ENCODE measurements at places on chromosomes 12 and 14. TPM values are rescaled to one million over a fixed set of nuclear protein-coding genes. Genes with fewer than 3 reads are reported as not detected.

- no peak overlapping the region for H3K27ac ChIP-seq
- H3K4me3 ChIP-seq, result no peak overlapping the region
- peaks cover 15% of the 10 kb centered on the region for H3K4me1 ChIP-seq
- no peaks in the 10 kb centered on the region for H3K27me3 ChIP-seq
- H3K36me3 ChIP-seq, result peaks cover 36% of the 10 kb centered on the region
Observed at GRCh38 chr12:68131867-68132414, 27.6 kb downstream of the IFNG start.

DNA sequence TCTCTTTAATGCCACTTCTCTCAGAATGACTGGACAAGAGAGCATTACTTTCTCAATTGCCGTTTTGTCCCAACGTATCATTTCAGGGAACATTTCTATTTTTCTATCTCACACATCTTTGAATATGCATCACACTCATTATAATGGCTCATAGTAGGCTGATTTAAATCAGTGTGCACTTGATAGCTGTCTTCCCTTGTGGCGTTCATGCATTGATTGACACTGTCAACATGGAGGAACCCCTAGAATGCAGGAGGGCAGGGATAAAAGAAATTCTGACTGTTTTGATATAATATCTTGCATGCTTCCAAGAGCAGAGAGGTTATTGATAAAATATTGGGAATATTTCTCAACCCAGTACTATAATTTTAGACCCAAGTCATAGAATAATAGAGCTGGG, 1528.9 kb upstream of the FLRT2 start:
- peaks cover 7% of the 10 kb centered on the region for H3K4me1 ChIP-seq
- H3K4me3 ChIP-seq, result no peak overlapping the region
- H3K27ac ChIP-seq, result no peak overlapping the region
- no peaks in the 10 kb centered on the region for H3K36me3 ChIP-seq

DNA sequence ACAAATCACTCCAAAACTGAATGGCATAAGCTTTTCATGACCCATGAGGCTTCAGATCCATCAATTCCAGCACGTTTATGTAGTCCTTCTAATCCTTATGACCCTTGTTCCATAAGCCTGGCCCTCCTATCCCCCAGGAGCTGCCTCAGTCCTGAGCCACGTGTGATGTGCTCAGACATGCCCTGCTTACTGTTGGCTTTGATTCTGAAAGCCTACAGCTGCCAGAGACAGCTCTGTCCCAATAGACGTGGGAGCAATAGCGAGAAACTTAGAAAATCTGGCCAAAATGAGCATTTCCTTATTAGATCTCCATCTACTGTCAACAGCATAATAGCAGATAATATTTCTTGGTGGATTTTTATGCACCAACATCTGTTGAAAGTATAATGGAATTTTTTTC, 33.2 kb downstream of the DUSP6 start:
- H3K4me1 ChIP-seq, result peaks cover 23% of the 10 kb centered on the region
- no peaks in the 10 kb centered on the region for H3K36me3 ChIP-seq
- no peak overlapping the region for H3K27ac ChIP-seq
- no peaks in the 10 kb centered on the region for H3K27me3 ChIP-seq

DNA sequence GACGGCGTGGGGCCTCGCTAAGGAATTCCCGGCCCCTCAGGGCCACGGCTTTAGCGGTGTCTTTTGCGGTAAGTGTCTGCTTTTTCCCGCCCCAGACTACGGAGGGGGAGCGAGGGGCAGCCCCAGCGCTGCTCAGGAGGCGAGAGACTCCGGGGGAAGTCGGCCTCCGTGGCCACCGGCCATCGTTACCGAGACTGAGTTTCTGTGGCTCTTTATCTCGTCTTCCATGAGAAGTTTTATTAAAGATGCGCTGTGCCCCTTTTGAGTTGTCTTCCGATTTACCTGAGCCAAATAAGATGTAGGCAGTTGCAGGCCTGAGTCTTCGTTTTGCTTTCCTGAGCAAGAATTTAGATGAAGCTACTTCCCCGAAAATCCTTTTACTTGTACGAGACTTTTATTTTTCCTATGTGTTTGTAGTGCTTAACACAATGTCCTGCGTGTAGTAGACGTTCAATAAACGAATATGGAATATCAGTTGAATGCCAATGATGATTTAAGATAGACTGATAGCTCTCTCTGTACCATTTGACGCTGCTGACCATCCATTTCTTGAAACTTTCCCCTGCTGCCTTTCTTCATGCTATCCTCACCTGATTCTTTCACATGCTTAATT, 462 bp downstream of the SRP54 start:
- H3K4me1 ChIP-seq, result peaks cover 4% of the 10 kb centered on the region
- no peak overlapping the region for H3K4me3 ChIP-seq
- no peak overlapping the region for H3K27ac ChIP-seq
- 0 out of 2 replicates have a peak, but pooled peaks cover 4% of the 10 kb centered on the region for H3K27me3 ChIP-seq
- no peak for DNase-seq

GRCh38 chr12:86774841-86775388, 518.7 kb upstream of the MGAT4C start:
- H3K27ac ChIP-seq, result no peak overlapping the region
- H3K27me3 ChIP-seq, result no peaks in the 10 kb centered on the region
- no peak for DNase-seq
- no peak overlapping the region for H3K4me3 ChIP-seq

- peak; percentile 34 for DNase-seq
- no peaks in the 10 kb centered on the region for H3K36me3 ChIP-seq
- no peak overlapping the region for H3K27ac ChIP-seq
- peaks cover 7% of the 10 kb centered on the region for H3K4me1 ChIP-seq
Observed at GRCh38 chr14:91911474-91912032, 35.9 kb downstream of the FBLN5 start.

Gene NRL
- total RNA-seq, result 1.6 TPM

Gene EPYC
- total RNA-seq, result not detected

DNA sequence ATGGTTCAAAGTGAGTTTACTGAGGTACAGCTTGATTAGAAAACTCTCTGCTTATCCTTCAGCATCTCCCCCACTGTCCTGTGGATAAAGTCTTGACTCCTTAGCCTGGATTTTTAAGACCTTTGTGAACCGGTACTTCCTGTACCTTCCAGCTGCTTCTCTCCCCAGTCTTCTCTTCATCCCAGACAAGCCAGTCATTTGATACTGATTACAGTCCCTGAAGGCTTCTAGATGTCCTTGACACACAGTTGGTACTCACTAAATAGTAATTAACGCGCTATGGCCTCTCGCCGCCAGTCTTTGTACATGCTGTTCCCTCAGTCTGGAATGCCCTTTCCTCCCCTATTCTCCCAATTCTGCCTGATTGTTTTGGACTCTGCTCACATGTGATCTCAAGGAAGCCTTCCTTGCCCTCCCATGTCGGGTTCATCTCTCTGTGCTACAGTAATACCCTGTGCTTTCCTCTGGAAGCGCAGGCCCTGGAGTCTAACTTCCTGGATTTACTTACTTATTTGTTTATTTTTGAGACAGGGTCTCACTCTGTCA, 50.6 kb upstream of the PTGR2 start:
- DNase-seq, result no peak
- H3K4me1 ChIP-seq, result no peaks in the 10 kb centered on the region
- no peak overlapping the region for H3K27ac ChIP-seq
- no peaks in the 10 kb centered on the region for H3K36me3 ChIP-seq

- peaks cover 2% of the 10 kb centered on the region for H3K27me3 ChIP-seq
- peaks cover 5% of the 10 kb centered on the region for H3K36me3 ChIP-seq
- peaks cover 8% of the 10 kb centered on the region for H3K4me1 ChIP-seq
- no peak overlapping the region for H3K4me3 ChIP-seq
- H3K27ac ChIP-seq, result no peak overlapping the region
Observed at GRCh38 chr12:52508211-52508610, 12.0 kb downstream of the KRT5 start.

DNA sequence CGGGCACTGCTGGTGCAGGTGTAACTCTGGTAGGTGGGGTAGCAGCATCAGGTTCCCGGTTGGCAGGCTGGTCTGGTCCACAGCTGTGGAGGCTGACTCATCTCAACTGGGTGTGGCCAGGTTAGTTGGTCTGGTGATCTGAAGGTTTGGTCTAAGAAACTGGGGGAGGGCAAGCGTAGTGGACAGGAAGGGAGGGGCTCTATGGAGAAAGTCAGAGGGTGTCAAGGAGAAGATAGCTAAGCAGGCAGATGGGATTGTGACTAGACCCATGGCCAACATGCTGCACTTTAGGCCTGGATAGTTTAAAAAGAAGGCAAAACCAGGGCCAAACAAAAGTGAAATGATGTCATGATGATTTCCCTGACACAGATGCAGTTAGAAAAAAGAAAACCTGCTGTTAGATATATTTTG, 7.9 kb downstream of the TRIM9 start:
- H3K4me1 ChIP-seq, result peaks cover 7% of the 10 kb centered on the region
- peaks cover 9% of the 10 kb centered on the region for H3K27me3 ChIP-seq
- DNase-seq, result peak; percentile 32
- no peak overlapping the region for H3K4me3 ChIP-seq
- no peaks in the 10 kb centered on the region for H3K36me3 ChIP-seq

DNA sequence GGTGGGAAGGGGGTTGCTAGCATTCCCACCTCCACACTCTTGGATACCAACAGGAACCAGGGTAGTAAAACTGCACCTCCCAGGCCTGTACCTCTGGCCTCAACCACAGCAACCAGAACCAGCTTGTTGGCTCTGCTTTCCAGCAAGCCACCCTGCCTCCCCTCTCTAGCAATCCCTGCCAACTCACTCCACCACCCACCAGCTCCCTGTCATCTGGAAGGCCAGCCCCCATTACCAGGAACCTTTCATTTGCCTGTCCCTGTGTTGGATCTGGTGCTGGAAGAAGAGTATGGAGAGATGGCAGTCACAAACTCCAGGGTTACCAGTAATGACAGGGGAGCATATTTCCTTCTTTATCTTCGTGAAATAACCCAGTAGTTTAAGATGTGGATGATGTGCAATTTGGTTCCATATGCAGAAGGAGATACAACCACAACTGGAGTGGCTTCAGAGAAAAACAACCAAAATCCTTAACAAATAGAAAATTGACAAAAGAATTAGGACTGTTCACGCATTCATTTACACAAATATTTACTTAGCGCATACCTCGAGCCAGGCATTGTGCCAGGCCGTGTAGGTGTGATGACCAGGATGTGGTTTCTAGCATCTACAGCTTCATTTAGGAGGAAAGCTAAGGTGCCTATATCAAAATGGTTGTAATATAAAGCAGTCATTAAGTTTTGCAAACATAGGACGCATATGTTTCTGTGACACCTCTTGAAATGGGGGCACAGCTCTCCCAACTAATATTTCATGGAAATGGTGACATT, 3.4 kb downstream of the B4GALNT3 start:
- no peak overlapping the region for H3K4me3 ChIP-seq
- no peak overlapping the region for H3K27ac ChIP-seq
- no peak for DNase-seq
- peaks cover 19% of the 10 kb centered on the region for H3K4me1 ChIP-seq
- peaks cover 38% of the 10 kb centered on the region for H3K27me3 ChIP-seq

- no peak for DNase-seq
- peaks cover 16% of the 10 kb centered on the region for H3K4me1 ChIP-seq
- H3K27me3 ChIP-seq, result no peaks in the 10 kb centered on the region
- no peak overlapping the region for H3K4me3 ChIP-seq
- H3K27ac ChIP-seq, result no peak overlapping the region
Observed at GRCh38 chr12:29750131-29750927, 33.4 kb downstream of the TMTC1 start.

Data from WTC11 (cell line).